ENCODE measurements at places on chromosomes 5 and 9.

DNA sequence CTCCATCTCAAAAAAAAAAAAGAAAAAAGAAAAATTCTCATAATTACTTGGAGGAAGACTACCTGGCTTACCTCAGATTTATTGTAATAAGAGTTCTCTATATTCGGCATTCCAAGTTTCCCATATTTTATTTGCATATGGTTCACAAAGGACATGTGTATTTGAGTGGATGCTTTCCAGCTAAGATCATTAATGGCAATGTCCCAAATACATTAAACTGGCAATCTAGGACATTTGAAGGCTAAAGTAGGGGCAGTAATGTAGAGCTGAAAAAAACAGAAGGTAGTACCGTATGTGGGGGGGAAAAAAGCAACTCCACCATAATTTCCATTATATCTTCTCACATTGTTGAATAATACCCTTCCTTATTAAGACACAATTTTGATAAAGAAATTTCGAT, 4.9 kb downstream of the TUT7 start:
- DNase-seq, result no peak

DNA sequence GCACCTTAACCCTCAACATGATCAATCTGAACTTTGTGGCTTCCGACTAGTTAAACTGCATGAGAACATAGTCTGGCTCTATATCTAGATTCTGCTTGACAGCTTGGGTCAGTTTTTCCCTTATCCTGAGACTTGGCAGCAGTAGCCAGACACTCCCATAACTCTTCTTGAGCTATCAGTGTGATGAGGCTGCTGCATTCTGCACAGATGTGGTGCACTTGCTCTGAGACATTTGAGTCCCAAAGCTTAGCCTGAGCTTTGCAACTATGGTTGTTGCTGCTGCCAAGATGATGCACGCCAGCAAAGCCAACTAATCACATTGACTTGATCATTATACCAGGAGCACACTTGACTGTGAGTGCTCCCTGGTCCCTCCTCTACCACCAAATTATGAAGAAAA, 36.2 kb downstream of the MOCS2 start:
- DNase-seq, result no peak

- no peak for DNase-seq
Measured at GRCh38 chr9:90894986-90895687, 93.5 kb downstream of the SYK start.

- no peak for DNase-seq
Measured at GRCh38 chr9:79652598-79652997, 80.8 kb downstream of the TLE4 start.

DNA sequence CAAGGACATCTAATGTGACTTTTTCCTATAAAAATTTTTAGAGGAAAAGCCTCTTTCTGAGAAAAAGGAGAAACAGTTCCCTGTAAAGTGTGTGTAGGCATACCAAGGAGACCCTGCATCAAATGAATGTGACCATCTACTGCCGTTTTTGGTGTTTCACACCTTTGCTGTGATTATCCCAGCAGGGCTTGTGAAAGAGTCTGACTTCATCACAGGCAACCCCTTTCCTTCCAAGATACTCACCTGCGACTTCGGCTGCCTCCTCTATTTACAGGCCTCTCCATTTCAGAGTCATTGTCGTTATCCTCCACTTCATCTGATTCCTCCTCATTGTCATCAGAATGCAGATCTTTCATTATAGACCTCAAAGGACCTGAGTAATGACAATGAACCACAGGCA, 259.1 kb downstream of the MLLT3 start:
- no peak for DNase-seq

DNA sequence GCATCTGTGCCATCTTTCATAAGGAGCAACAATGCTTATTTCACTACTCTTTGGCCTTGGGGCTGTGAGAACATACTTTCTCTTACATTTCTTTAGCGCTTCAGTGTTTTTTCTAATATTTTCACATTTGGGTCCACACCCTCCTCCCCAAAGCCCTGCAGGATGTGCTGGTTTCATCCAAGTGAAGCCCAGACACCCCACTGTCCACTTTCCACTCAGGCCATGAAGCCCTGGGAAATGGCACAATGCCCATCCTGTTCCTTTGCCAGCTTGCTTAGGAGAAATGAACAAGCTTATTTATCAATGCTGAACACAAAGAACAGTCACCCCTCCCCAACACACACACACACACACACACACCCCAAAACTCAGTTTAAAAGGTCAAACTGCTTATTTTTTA, 17.3 kb upstream of the TMOD1 start:
- no peak for DNase-seq

DNA sequence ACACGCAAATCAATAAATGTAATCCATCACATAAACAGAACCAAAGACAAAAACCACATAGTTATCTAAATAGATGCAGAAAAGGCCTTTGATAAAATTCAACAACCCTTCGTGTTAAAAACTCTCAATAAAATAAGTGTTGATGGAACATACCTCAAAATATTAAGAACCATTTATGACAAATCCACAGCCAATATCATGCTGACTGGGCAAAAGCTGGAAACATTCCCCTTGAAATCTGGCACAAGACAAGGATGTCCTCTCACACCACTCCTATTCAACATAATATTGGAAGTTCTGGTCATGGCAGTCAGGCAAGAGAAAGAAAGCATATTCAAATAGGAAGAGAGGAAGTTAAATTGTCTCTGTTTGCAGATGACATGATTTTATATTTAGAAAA, 1946.3 kb upstream of the CDH9 start:
- DNase-seq, result no peak

DNA sequence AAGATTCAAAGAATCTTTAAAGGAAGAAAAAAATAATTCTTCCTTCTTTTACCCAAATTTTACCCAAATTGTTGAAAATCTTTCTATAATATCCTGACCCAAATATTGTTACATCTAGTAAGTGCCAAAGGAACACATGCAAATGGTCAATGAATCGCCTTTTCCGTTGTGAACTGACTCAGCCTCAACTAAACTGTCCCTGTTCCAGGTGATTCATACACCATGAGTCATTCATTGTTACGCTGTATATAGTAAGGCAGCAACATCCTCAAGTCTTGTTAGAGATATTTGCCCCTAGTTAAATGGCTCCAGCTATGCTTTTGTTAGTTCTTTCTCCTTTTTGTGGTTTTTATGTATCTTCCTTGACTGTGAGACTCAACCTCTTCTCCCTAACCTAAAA, 9.7 kb downstream of the PTGER4 start:
- peak; percentile 43 for DNase-seq

- DNase-seq, result no peak
Measured at GRCh38 chr9:109277451-109277850, 43.4 kb downstream of the EPB41L4B start.

DNA sequence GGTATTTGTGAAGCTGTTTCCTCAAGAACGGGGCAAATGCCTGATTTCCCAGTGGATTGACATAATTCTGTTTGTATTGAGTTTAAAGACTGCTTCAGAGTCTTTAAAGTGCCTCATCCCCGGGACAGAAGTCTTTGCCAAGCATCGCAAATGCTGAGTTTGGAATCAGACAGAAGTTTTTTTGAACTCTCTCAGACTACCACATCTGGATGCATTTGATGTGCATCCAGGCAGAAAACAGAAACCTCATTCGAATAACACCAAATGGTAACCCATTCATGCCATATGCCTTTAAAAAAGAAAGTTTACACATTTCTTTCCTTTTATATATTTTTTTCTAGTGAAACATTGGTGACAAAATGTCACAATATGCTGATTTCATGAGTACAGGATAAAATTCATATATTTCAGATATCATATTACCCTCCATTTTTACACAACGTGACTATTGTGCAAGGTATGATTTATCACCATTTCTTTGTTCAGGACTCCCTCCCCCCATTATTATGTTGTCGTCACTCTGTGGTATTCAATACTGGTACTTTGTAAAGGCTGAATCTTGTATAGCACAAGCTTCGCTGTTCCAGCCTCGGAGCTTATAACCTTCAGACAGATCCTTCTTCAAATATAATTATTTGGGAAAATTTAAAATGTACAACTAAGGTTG, 91.1 kb downstream of the ZNF608 start:
- no peak for DNase-seq

DNA sequence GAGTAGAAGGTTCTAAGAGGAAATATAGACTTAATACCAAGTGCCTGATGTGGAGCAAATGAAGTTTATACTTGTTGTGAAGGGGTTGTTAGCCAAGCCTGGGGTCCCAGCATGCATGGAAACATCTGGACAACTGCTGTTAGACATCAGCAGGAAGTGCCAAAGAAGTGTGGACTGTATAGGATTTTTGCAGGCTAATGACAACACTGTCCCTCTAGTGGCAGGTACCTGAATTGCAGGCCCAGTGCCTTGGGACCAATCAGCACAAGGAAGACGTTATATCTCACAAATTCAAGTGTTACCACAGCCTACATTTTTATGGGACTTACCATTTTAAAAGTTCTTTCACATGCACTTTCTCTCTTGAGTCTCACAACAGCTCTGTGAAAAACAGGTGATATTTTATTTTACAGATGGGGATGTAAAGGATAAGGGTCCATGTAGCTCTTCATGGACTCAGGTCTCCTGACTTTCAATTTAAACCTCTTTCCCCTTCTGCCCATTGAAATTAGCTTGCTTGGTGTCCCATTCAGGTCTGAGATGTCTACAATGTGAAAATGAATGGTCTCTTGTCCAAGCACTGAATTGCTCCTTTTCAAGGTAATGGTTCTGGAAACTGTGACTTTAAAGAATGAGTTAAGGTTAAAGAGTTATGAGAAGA, 89.0 kb upstream of the MAP1B start:
- DNase-seq, result peak; percentile 53

GRCh38 chr5:149852641-149853330, 91.8 kb downstream of the PDE6A start:
- peak; percentile 15 for DNase-seq

DNA sequence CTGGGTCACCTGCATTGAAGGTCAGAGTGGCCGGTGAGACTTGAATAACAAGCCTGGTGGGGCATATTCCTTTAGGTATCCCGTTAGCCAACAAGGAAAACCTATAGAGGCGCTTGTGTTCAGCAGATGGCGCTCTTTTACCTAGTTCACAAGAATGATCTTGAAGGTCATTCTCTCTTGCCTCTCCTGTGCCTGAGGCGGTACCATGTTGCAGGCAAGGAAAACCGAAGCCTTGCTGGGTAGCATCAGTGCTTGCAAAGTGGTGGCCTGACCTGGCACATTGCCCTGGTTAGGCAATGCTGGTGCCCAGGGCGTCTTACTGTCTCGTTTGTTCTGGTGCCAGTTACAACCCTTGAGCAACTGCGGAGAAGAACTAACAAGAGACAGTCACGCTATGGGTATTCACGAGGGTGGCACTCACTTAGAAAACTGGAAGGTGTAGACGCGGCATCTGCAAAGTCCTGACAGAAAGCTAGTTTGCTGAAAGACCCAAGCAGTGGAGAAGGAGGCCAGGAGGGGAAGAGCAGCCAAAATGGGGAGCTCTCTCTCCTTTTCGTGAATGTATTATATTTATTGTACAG, 56.7 kb downstream of the AOPEP start:
- DNase-seq, result peak; percentile 16

GRCh38 chr9:112601636-112602035, 115.0 kb downstream of the KIAA1958 start:
- DNase-seq, result no peak
